ENCODE measurements at places on chromosomes 2 and 18.

DNA sequence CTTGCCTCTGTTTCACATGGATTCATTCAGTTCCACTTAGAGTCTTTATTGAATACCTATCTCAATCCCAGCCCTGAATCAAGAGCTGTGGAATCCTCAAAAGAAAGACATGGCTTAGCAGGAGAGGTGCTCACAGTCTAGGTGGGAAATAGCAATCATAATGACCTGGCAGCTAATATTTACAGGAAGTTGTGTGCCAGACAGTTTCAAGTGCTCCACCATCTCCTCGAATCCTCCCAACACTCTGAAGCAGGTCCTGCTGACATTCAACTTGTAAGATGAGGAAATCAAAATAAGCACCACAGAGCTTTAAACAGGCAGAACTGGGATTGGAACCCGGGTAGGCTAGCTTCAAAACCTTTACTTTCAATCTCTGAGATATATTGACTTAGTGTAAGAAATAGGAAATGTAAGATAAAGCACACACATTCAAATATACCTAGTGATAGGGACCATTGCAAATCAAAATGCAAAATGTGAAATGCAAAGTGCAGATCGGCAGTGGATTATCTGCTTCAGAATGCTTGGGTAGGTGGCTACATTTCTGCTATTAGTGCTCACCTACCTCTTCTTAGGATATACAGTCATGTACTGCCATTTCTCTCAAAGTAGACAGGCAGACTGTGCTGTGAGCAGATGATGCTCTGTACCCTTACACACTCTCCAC lies 182.0 kb downstream of the PRKCE start:
- no peak for DNase-seq

DNA sequence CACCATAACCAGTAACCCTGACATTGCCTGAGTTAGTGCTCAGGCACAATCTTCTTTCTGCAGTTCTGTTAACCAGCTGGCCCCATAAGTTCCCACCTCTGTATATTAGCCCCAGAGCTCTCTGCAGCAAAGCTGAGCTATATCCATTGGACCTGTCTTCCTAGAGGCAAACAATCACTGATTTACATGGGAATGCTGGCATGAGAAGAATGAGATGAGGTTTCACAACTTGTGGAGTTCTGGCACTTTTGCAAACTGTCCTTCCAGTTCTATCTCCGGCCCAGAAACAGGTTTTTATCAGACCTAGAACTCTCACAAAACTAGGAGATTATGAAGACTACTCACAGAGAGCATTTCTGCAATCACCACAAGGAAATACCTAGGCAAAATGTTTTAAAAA lies 7.9 kb upstream of the CCBE1 start:
- DNase-seq: no peak

- DNase-seq: no peak
Observed at GRCh38 chr2:55720417-55720816, 26.8 kb upstream of the PNPT1 start.

DNA sequence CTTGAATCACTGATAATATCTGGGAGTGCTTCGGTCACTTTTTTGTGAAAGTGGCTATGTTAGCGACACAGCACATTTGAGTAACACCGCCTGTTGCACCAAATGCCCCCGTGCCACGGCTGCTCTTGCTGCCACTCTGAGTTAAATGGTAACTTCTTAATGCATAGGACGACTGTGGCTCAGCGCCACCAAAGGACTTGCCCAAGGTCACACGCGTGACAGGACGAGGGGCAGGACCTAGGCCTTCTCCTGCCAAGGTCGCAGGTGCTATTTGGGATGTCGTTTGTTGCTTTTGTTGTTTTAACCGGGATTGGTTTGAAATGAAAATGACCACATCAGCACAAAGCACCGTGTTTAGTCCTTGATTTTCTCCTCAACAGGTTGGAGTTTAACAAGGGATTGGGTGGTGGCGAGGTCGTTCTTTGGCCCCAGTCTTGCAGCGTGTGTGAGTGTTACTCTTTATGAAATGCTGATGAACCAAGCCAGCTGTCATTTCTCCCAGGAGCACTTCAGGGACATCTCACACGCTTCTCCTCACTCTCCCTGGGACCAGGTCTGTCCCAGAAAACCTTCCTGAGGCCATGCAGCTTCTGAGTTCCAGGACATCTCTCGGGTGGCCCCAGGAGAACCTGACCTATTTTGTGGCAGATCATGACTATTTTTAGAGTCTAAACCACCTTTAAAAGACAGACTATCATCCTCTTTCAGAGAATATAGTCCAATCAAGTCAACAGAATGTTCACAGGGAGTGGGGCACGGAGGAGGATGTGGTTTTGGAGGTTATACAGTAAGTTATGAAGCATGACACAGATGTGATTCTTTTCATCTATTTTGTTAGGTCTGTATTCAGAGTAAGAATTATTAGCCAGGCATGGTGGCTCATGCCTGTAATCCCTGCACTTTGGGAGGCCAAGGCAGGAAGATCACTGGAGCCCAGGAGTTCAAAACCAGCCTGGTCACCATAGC lies 49.9 kb downstream of the MTCL1 start:
- DNase-seq: no peak

DNA sequence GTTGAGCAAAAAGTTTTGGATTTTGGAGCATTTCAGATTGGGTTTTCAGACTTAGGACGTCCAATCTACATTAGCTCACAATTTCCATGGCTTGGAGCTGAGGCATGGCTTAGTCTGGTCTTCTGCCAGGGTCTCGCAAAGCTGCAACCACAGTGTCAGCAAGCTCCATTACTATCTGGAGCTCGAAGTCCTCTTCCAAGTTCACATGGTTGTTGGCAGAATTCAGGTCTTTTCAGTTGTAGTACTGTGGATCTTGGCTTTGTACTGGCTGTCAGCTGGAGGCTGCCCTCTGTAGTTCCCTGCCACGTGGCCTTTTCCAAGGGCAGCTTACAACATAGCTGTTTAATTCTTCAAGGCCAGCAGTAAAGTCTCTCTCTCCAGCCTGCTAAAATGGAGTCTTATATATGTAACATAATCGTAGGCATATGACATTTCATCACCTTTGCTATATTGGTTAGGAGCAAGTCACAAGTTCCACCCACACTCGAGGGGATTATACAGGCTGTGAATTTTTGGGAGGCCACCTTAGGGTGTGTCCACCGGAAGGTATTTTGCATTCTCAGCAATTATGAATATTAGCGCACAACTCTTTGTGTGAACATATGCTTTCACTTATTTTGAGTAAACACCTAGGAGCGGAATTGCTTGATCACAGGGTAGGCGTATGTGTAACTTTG lies 41.5 kb upstream of the EPC2 start:
- no peak for DNase-seq

GRCh38 chr2:70367722-70368323 lies 66.0 kb upstream of the FAM136A start:
- no peak for DNase-seq

- DNase-seq: no peak
Observed at GRCh38 chr2:75598589-75599155, 37.9 kb upstream of the EVA1A start.

DNA sequence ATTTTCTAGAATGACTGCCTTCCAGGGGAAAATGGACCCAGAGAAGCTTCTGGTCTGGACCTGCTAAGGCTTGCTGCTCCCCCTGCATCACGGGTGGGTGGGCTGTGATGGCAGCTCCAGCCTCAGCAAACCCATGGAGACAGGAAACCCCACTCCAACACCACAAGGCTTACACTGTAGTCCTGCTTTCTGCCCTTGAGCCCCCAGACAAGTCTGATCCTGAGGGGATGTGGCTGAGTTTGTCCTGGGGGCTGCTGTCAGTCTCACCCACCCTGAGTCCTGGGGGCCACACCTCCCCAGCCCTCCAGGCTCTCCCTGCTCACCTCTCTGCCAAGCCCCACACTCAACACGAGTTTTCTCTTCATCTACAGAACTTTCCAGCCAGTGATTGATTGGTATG lies 279.4 kb downstream of the EIPR1 start:
- DNase-seq: no peak

DNA sequence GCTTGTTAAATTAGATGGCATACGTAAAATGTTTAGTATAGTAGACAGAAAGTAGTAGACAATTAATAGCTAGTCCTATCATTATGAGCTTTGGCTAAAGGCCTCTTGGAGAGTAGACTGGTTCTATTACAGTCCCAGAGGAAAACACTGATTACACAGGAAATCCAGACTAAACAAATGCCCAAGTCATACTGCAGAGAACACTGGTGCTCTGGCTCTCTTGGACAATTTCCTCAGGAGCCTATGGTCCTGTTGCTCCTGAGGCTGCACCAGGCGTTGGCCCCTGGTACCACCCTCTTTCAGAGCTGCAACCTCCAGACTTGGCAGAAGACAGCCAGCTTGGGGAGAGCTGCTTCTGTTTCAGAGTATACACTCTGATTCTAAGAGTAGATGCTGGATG lies 41.8 kb downstream of the STAT1 start:
- DNase-seq: no peak

DNA sequence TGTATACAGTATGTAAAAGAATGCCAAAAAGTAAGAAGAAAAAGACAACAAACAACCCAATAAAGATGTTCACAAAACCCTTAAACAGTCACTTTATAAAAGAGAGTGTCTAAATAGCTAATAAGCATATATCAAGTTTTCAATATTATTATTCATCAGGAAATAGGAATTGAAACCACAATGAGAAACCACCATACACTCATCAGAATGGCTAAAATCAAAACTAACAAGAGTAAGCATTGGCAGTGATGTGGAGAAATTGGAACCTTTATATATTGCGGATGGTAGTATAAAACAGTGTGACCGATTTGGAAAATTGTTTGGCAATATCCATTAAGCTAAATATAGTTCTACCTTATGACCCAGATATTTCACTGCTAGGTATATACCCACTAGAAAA lies 20.5 kb upstream of the TGFA start:
- no peak for DNase-seq

DNA sequence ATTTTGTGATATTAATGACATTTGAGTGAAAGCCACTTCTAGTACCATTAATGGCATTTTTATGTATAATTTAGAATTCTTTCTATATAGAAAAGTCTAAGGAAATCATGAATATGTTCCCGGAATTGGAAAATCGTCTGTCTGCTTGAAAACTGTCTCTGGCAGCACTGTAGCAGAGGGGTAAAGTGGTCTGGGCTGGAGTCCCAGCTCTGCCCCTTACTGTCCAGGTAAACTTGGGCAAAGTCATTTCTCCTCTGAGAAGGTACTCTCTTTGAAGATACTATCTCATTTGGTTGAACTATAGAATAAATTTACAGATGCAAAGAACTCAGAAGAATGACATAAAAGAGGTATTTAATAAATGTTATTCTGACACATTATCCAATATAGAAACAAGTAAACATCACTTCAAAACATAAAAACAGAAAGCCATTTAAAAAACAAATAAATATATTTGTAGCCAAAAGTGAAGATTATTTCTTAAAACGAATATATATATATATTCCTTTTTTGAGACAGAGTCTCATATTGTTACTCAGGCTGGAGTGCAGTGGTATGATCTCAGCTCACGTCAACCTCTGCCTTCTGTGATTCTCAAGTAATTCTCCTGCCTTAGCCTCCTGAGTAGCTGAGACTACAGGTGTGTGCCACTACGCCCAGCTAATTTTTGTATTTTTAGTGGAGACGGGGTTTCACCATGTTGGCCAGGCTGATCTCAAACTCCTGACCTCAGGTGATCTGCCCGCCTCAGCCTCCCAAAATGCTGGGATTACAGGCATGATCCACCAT lies 149.8 kb upstream of the ITGA4 start:
- no peak for DNase-seq

GRCh38 chr18:23737578-23737977 lies 48.3 kb downstream of the LAMA3 start:
- no peak for DNase-seq

GRCh38 chr2:115214050-115214449 lies 771.6 kb downstream of the DPP10 start:
- no peak for DNase-seq

GRCh38 chr18:52481116-52481515 lies 141.1 kb downstream of the DCC start:
- no peak for DNase-seq

GRCh38 chr2:45172760-45173392 lies 163.6 kb upstream of the SIX2 start:
- DNase-seq: no peak

DNA sequence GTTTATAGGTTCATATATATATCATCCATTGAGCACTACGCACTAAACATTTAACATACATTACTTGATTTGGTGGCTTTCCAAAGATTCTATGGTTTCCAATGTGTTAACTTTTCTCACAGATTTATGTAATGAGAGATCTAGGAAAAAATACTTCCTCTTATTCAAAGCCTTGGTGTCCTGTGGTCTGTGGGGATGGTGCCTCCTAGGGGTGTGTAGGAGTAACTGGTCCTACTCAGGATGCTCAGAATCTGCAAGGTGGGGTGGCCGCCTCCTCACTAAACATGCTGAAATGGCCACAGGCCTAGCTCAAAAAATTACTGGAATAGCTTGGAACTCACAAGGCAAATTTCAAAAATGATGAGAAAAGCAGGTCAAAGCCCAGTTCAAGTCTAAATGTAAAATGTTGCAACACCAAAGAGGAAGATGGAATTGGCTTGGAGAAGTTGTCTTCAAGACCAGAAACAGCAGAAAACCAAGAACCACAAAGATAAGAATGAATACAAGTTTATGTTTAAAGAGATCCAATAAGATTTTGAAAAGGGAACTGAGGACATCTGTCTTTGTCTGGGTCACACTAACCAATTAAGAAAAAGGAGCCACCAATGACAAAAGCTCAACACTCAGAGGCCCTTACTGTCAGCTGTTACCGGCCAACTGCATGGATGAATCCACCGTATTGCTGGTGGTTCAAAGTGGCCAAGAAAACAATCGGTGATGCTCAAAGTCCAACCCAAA lies 11.5 kb downstream of the GPR55 start:
- DNase-seq: peak; percentile 23

GRCh38 chr2:202006301-202006700 lies 27.4 kb upstream of the FZD7 start:
- no peak for DNase-seq

GRCh38 chr2:190677255-190677654 lies 28.4 kb downstream of the NAB1 start:
- DNase-seq: no peak

DNA sequence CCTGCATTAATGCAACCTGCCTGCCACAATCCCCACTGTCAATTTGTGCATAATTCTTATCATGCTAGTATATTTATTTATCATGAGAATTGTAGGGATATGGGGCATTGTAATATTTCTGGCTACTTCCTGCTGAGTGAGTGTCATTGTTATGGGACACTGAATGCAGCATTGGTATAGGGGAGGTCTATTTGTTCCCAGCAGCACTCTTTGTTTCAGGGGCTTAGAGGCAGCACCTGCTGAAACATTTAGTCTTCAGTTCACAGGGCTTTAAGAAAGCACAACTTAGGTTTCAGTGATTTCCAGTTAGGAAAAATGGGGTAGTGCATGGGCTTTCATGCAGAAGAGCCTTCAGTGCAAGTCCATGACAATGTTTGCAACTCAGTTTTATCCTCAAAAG lies 23.6 kb downstream of the SULT1C3 start:
- no peak for DNase-seq

All from globus pallidus (tissue), 1 donor.